Activated naive CD4-positive, alpha-beta T cell treated with anti-CD3 and anti-CD28 coated beads for 36 hours (primary cell): ENCODE measurements at places on chromosomes 2 and 18. TPM values are rescaled to one million over a fixed set of nuclear protein-coding genes. Genes with fewer than 3 reads are reported as not detected.

The CFAP65 gene
- not detected for total RNA-seq

The LYPD6B gene
- not detected for total RNA-seq

DNA sequence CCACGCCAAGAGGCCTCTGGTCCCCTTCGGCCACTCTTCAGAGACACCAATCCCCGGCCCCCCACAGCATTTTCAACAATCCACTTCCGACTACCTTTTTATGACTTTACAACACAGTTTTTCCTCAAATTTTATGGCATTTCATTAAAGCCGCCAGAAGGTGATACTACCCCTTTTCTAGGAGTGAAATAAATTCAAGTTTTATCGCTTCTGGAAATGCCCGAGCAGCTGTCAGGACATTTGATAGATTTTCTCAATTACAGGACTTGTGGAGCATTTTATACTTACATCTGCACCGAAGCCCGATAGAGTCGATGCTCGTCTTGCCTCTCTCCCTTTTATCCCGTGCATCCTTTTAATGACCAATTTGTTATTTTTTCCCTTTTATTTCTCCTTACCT, 108.1 kb upstream of the CREB1 start:
- DNase-seq: no peak

DNA sequence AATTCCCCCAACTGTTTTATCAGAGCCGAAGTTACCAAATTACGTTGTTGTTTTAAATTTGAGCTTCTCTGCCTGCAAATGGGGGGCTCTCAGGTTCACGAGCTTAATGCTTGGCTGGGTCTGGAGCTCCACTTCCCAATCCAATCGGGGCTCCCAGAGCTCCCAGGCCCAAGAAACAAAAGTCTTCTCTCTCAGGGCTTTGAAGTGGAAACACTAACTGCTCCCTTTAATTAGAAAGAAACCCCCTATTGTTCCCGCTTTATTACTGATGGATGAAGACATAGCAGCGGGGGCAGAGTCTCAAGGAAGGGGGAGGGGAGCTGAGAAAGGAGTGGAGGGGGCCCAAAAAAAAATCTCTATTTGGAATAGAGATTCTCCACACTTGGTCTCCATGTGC, 15.6 kb upstream of the PKDCC start:
- no peak for DNase-seq

- no peak for DNase-seq
Measured at GRCh38 chr2:187991389-187991788, 300.3 kb upstream of the GULP1 start.

DNA sequence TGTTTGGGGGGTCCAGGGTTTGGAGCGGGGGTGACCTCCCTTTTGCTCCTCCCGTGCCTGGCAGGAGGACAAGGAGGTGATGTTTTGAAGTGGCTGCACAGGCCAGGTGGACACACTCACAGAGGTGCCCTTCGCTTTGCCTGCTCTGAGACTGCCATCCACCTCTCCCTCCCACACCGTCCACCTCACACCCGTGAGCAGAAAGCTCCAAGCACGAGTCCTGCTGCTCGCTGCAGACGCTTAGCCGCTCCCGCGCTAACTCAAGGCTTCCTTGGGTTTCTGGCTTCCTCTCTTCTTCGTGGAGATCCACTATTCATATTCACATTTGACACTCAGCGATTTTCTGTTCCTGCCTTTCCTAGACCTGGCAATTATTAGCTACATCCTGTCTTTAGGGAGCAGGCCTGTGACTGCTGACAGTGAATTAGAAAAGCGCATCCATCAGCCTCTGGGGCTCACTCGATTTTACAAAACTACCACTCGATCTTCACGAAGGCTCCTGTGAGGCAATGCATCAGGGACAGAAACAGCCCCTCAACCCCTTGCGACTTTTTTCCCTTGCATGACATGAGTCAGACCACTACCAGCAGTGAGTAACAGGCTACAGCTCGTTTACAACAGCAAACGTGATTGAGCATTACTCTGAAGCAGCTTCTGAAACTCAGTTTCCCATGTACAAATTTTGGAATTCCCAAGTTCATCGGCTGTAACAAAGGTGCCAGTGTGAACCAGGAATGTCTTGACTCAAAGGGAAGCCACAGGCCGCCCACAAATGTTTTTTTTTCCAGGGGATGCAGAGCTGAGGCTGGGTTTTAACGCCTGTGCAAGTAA, 238.7 kb upstream of the SOX11 start:
- no peak for DNase-seq

DNA sequence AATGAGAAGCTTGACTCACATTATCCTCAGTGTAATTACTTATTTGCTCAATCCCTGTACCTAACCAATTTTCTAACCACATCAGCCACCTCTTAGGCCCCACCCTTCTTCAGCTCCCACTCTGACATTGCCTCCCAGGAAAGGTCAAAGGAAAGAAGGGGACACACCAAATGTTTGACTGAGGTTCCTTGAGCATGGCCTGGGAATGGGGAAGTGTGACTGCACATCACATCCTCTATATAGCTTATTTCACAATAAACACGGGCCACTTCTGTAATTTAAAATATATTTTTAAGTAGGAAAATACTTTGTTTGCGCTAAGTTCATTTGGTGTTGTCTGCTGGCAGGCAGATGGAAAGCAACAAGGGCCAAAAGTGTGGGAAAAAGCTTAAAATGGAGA, 3.0 kb upstream of the FIGLA start:
- DNase-seq: no peak

DNA sequence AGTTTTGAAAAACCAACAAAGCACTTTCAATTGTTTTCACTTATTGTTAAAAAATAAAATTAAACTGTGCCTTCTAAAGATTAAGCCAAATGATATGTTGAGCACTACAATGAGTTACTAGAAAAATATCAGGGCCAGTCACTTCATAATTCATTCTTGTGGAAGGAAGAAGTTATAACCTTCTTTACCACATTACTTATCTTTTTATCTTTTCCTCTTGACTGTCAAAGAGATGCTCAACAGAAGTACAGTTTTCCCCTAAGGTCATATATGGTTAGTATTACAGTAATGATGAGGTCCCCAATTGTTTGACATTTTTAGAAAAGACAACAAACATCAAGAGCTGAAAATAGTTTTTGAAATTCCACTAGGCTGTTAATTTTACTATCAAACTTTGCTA, 9.4 kb downstream of the PELI1 start:
- no peak for DNase-seq

- no peak for DNase-seq
Measured at GRCh38 chr2:74836675-74837401, 2.9 kb downstream of the HK2 start.

DNA sequence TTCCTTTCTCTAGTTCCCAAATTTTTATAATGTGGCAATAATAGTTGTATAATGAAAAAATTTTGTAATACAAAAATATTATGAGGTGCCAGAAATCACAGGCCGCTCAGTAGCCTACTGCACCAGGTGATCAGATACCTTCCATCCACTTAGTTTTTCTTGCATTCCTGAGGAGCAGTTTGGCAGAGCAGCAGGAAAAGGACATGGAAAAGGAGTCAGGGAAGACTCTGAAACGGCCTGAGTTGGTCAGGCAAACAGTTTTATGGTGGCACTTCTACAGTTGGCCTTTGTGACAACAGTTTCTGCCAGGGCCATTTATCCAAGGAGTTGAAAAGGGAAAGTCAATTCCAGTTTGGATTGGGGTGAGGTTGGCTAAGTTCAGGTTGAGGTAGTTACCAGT, 165.4 kb upstream of the ALPP start:
- no peak for DNase-seq

GRCh38 chr2:202278944-202279343, 13.4 kb downstream of the NOP58 start:
- no peak for DNase-seq

- DNase-seq: no peak
Measured at GRCh38 chr2:182355815-182356214, 71.0 kb downstream of the PDE1A start.

DNA sequence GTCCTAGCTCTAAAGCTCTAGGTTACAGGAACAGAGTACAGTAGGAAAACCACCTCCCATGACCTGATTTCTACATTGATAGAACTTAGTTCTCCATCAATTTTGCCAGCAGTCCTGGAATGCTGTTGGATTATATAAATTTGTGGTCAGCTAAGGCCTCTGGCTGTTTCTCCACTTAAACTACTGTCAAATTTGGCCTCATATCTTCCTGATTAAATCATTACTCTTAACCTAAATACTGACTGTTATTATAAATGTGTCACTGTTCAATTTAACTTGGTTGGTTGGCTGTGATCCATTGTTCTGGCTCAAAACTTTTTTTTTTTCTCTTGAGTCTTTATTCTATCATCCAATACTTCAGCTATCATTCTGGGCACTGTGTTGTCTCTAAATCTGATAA, 71.2 kb downstream of the TGFA start:
- no peak for DNase-seq
